Activated CD4-positive, alpha-beta T cell treated with anti-CD3 and anti-CD28 coated beads, Interleukin-2, amount 50 U/mL, for 24 hours (primary cell): ENCODE measurements at places on chromosomes 12 and 14.

GRCh38 chr12:57169969-57170368, 22.6 kb upstream of the LRP1-AS start:
- no peak for DNase-seq

DNA sequence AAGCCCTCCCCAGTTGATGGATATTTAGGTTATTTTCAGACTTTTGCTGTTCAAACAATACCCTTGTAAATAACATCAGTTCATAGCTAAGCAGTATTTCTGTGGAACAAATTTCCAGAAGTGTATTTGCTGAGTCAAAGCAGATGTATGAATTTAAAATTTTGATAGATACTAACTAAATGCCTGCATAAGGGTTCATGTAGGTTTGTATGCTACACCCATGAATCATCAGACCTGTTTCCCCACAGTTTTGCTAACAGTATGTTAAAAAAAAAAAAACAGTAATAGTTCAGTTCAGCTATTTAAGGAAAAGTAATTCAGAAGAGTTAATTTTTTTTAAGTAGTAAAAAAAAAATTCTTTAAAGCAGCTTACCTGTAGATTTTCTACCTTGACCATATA, 236.1 kb upstream of the DIO2 start:
- no peak for DNase-seq

DNA sequence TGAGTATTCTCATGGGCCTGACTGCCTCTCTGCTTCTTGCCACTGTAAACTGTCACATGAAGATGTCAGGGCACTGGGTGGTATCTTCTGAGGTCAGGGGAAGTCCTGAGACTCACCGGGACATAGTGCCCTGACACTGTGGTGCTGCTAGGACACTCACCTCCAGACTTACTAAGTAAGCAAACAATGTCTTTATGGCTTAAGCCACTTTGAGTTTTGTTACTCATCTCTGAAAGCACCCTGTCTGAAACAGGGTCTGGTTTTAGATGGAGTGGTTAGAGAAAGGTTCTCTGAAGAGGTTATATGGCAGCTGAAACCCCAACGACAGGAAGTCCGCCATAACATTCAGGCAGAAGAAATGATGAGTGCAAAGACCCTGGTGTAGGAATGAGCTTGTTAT, 22.7 kb downstream of the GPR19 start:
- no peak for DNase-seq

GRCh38 chr14:82328442-82328841, 794.8 kb upstream of the SEL1L start:
- no peak for DNase-seq

DNA sequence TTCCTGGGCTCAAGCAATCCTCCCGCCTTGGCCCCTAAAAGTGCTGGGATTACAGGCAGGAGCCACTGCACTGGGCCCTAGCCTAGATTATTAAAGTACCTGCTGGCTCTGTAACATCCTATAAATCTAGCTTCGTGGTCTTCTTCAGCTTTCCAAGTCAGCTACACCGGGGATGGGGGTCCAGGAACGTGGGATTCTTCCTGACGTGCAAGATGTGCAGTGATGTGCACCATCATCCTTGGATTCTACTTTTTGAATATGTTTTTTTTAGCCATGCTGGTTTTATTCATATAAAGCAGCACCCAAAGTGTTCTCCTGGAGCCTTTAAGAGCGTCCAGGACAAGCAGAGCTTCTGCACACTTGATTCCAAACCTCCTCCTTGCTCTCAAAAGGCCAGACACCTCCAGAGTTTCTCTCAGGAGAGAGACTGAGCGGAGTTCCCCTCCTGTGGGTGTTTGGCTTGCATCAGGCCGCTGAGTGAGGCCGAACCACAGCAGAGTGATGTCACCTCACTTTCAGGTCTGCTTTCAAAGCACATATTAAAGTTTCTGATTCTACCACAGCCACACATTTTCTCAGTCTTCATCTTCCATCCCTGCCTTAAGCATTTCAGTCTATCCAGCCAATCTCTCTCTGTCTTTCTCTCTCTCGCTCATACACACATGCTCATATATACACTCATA, 33.4 kb downstream of the VCPKMT start:
- peak; percentile 88 for DNase-seq

- no peak for DNase-seq
Observed at GRCh38 chr14:35971965-35972630, 146.0 kb downstream of the BRMS1L start.
